Stimulated activated CD8-positive, alpha-beta memory T cell treated with anti-CD3 and anti-CD28 coated beads, Interleukin-15, amount 100 ng/mL, for 24 hours (primary cell): ENCODE measurements at places on chromosomes 6 and 20.

- no peak for DNase-seq
Measured at GRCh38 chr6:5378331-5378730, 117.0 kb downstream of the FARS2 start.

DNA sequence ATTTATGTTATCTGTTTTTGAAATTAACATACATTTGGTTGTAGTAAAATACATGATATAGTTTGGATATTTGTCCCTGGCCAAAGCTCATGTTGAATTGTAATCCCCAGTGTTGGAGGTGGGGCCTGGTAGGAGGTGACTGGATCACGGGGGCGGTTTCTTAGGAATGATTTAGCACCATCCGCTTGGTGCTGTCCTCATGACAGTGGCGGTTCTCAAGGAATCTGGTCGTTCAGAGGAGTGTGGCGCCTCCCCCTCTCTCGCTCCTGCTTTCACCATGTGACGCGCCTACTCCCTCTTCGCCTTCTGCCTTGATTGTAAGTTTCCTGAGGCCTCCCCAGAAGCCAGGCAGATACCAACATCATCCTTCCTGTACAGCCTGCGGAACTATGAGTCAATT lies 29.0 kb downstream of the CTCFL start:
- DNase-seq: no peak

DNA sequence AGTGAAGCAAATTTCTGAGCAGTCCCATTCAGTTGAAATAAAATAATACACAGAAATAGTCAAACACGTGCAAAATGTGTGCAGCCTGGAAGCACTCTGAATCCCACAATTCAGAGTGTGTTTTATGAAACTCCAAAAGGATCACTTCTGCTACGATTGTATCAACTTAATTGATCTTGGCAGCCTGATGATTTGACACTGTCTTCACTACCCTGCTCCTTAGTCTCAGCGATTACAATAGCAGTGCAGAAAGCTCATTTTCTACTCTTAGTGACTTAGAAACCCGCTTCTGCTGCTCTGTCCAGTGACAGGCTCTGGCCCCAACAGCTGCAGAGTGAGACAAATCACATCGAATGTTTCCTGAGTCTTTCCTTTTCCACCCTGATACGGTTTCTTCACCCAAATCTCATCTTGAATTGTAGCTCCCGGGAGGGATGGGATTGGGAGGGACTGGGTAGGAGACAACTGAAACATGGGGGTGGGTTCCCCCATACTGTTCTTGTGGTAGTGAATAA lies 16.2 kb upstream of the EMILIN3 start:
- DNase-seq: no peak

DNA sequence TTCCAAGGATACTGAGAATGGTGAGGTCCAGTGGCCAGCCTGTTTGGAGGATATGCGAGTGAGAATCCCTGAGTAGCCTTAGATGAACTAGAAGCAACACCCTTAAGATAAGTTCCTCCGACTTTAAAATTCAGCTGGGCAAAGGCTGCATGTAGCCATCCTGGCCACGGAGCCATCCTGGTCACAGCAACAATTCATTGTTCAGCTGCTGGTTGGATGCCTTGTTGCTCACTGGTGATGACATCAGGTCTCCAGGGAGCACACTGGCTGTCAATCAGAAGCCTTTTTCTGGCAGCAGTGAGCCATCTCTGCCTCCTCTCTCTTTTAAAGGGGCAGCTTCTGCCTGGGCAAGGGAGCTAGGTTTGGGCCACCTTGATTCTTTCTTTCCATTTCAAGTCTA lies 22.4 kb upstream of the RIMS4 start:
- DNase-seq: no peak
